ENCODE measurements at places on chromosomes 1 and 21. TPM values are rescaled to one million over a fixed set of nuclear protein-coding genes. Genes with fewer than 3 reads are reported as not detected.

DNA sequence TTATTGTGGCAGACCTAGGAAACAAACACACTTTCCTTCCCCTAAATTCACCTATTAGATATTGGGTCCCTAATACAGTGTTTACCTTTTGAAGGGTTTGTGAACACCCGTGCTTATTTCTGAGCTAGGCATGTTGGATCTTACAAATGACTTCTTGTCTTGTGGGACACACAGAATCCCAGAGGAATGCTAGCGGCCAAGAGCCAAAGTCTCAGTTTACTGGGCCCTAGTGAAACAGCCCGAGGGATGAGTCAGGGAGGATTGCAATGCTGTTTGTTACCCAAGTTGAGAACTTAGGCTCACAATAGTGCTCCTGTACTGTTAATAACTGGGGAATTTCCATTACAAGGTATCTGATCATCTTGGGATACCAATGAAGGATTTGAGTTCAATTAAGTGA, 100.1 kb upstream of the AKT3 start:
- DNase-seq, result no peak

- DNase-seq, result no peak
Measured at GRCh38 chr1:100391675-100392074, 39.4 kb downstream of the CDC14A start.

DNA sequence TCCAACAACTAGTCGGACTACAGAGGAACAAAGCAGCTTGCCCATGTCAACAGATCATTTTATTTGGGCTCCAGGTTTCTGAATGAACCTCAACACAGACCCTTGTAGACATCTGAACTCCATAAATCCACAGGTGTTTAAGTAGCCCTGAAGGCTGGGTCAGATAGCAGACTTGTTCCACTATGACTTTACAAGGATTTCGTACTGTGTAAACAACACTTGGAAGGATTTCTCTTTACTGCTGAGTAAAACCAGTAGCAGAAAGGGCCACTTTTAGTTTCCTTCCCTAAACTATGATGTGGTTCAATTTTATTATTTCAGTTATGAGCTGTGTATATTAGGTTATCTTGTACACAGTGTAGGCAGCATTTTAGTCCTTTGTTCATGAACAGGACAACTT, 316.4 kb upstream of the ADGRL2 start:
- no peak for DNase-seq

DNA sequence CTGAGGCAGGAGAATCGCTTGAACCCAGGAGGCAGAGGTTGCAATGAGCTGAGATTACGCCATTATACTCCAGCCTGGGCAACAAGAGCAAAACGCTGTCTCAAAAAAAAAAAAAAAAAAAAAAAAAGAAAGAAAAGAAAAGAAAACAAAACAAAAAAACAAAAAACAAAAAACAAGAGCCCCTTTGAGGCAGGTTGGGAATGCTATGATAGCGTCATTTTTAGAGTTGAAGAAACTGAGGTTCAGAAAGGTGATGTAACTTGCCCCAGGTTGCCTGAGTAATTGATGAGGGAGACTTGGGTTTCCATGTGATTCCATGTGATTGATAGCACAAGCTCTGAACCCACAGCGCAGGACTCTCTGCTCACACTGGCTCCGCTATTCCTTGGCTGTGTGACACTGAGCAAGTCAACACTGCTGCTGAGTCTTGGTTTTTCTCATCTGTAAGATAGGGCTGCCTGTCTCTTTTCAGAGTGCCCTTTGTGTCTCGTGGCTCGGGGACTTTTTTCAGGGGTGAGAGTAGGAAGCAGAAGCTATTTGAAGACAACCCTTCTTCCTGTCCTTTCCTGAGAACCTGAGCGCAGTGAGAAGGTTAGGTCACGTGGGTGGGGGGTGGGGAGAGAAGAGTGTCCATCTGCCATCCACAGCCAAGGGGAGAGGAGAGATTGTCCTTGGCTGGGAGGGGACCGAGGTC, 2.5 kb downstream of the CNR2 start:
- no peak for DNase-seq

DNA sequence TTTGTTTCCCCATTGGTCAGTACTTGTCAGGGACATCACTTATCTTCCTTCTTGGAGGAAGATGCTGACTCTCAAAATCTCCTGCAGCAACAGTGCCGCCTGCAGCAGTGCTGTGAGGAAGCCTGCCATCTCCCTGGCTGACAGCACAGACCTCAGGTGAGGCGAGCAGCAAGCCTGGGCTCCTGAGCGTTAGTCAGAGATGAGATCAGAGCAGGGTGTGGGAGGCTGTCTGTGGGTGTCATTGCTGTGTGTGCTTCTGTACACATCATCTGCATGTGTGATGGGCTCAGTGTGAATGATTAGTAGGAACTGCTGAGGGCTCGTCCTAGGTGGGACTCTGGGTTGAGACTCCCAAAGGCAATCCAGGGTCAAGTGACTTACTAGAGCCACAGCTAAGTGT, 6.1 kb downstream of the STRIP1 start:
- no peak for DNase-seq

The SPRR2E gene
- total RNA-seq, result not detected

The VASH2 gene
- total RNA-seq, result 0.59 TPM

The KCND3 gene
- total RNA-seq, result 3.0 TPM

The HAO2 gene
- total RNA-seq, result not detected
